ENCODE measurements at places on chromosomes 5 and 9.

GRCh38 chr5:160547872-160548271, 126.2 kb downstream of the PTTG1 start:
- no peak for DNase-seq

DNA sequence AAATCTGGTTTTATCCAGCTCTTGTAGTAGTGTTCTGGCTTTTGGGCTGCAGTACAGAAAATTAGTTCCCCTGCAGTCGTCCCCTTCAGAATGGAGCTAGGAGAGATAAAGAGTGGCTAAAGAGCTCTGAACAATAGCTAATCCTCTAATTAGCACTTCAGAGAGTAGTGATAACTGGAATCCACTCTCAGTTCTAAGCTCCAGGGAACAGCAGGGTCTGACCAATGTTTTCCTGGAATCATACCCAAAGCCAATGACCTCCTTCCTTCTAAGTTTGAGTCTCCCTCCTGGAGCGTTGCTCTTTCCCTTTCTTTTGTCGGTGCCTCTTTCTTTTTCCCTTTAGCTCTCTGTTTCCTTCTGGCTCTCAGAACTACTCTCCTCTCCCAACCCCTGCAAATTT, 47.4 kb downstream of the MFAP3 start:
- no peak for DNase-seq

GRCh38 chr9:127102176-127102575, 20.3 kb downstream of the ANGPTL2 start:
- no peak for DNase-seq

DNA sequence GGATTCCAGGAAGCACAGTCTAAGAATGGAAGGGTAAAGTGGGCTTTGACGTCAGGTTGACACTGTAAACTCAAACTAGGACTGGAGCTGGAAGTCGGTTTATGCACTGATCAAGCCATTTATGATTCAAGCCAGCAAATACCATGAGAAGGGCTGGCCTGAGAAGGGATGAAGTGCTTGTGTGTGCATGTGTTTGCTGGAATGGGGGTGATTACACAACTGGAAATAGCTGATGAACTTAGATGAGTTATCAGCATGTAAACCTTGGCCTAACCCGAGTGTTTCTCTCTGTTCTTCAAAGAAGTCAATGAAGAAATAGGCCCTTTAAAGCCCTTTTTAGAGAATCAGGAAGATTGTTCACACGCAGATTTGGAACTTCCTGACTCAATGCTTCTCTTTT, 287.6 kb downstream of the RFX3 start:
- DNase-seq, result no peak

DNA sequence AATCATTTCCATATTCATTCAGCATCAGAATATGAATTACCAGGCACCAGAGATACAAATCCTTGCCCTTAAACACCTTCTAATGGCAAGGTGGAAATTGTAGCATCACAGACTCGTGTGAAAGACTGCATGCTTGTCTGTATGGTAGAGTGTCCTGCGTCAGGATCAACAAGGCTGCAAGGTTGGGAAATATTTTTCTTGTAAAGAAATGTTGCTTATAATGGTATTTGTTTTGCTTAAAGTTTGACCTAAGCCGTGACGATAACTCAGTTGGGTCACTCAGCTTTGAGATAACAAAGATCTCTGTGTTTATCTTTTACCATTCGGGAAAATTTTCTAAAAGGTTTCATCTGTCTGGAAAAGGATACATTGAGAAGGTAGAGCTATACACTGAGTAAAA, 87.6 kb downstream of the BASP1 start:
- no peak for DNase-seq

All from renal pelvis (tissue), 12 donors.